ENCODE measurements at places on chromosomes 2 and 18.

GRCh38 chr2:112827604-112828185 lies 8.9 kb downstream of the IL1B start:
- DNase-seq: no peak

DNA sequence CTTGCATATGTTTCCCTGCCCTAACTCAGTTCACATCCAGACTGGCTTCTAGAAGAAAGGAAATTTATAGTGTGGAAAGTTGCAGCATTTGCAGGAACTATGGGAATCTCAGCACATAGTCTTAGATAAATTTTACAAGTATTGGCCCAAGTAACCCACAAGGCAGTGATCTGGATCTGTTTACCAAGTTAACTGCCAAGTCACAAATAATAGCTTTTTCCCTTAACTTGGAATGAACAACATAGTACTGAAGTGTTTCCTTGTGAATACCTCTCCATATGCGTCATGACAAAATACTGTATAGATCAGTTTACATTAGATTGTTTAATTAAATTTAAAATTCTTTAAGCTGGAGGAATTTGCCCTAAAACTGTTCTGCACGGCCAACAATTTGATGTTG lies 255.8 kb upstream of the EPAS1 start:
- no peak for DNase-seq

GRCh38 chr18:3593381-3593903 lies 143.5 kb downstream of the TGIF1 start:
- no peak for DNase-seq

DNA sequence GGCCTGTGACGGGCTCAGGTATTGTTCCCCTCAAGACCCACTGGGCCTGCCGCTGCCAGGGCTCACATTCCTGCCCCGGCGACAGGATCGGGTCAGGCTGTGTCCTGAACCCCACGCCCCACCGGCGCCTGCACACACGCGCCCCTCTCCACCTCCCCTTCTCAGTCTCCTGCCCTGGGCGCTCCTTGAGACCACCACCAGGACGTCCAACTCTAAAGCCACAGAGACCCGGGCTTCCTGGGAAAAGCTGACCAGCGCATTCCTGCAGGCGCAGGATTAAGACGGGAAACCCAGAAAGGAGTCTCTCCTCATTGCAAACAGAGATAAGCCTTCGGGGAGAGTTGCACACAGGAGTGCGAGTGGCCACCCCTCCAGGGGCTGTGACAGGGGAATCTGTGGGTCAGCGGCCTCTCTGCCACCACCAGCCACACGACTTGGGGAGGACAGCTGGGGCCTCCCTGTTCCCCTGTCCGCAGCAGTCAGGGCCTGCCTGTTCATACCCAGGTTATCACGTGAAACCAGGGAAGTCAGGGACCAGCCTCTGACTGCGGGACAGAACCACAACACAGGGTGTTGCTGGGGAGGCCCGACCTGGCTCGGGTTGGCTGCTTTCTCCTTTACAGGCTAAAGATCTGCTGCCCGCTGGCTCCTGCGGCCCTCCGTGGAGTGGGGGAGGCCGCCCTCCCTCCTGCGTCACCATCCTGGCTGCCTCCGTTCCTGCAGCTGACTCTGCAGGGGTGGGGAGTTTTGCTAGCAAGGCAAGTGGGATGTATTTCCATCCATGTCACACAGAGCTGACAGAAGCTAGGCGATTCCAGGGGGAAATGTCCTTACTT lies 88.8 kb downstream of the ZCCHC2 start:
- DNase-seq: no peak

- no peak for DNase-seq
Measured at GRCh38 chr2:46460241-46460921, 19.0 kb upstream of the TMEM247 start.

GRCh38 chr18:24695168-24695567 lies 234.7 kb downstream of the HRH4 start:
- DNase-seq: no peak

DNA sequence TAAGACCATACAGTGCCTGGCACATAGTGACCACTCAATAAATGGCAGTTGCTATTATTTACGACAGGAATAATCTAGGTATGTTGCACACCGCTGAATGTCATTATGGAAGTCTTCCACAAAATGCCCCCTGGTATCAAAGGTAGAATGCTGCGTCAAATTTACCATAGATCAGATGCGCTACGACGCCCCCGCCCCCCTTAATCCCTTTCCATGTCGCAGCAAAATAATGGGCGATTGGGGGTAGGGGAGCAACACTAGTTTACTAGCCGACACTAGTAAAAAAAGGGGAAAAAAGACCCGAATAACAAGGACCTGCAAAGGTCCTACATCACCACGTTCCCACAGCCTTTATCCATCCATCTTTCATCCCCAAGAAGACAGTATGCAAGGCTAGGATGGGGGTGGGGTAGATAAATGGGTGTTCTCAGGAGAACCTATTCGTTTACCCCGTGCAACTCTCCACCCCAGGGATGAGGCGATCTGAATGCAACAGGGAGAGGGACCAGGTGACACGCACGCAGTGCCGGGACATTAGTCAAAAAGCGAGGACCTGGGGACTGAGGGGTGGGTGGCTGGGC lies 455 bp downstream of the PREPL start:
- no peak for DNase-seq

DNA sequence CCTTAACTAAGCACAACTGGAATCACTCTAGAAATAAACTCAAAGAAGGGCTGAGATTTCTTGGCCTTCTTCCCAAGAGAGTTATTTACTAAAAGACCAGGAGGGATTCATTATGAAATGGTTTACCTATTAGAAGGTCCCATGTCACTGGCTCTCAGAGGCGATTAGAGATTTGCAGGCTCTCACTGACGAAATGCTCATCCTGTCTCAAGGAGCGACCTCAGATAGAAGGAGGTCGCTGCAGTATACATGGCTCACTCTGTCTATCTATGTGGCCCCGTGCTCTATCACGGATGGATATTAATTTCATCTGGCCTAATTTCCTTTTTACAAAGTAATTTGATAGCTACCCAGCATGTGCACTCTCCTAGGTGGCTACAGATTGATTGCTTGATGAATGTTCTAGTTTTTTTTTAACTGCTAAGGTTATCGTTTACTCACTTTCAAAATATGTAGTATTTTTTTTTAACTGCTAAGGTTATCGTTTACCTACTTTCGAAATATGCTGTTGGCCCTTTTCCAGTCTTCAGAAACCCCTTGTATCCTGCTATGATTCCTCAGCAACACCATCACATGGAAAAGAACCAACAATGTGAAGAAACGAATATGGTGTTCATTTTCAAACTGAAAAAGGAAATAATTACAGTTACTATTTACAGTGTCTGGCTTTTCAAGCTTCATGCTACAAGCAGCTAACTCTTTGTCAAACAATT lies 9.1 kb downstream of the SMIM21 start:
- DNase-seq: no peak

Measured in activated CD4-positive, alpha-beta T cell treated with anti-CD3 and anti-CD28 coated beads for 24 hours (primary cell).